ENCODE measurements at places on chromosomes 4 and X.

DNA sequence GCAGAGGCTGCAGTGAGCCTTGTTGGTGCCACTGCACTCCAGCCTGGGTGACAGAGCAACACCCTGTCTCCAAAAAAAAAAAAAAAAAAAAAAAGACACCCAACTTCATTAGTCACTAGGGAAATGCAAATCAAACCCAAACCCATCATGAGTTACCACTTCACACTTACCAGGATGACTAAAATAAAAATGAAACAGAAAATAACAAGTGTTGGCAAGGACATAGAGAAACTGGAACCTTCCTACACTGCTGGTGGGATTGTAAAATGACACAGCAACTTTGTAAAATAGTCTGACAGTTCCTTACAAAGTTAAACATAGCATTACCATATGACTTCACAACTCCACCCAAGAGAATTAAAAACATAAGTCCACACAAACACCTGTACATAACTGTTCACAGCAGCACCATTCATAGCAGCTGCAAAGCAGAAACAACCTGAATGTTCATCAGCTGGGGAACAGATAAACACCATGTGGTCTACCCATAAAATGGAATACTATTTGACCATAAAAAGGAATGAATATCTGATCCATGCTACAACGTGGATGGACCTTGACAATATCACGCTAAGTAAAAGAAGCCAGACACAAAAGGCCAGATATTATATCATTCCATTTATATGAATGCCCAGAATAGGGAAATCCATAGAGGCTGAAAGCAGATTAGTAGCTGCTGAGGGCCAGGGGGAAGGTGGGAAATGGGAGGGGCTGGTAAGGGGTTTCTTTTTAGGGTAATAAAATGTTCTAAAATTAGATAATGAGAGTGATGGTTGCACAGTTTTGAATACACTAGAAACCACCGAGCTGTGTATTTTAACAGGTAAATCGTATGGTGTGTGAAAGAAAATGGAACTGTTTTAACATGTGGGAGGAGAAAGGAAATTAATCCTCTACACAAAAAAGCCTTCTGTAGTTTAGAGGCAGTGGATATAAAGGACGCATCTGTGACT, 18.3 kb downstream of the CD99L2 start:
- DNase-seq: peak; percentile 10

- DNase-seq: no peak
Observed at GRCh38 chrX:102976793-102977495, 39.9 kb downstream of the RAB40AL start.

DNA sequence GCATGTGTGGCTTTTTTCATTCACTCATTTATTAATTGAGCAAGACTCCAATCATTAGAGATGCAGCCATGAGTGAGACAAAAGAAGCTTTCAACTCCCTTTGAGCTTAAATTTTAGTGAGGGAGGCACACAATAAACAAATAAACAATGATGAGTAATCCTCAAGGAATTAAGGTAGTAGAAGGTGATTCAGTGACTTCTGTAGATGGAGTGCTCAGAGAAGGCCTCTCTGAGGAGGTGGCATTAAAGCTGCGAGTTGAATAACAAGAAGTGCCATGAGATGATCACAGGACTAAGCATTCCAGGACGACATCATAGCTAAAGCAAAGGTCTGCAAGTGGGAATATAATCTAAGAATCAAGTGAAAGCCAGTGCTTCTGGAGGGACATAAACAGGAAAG, 77.6 kb downstream of the NWD2 start:
- no peak for DNase-seq

DNA sequence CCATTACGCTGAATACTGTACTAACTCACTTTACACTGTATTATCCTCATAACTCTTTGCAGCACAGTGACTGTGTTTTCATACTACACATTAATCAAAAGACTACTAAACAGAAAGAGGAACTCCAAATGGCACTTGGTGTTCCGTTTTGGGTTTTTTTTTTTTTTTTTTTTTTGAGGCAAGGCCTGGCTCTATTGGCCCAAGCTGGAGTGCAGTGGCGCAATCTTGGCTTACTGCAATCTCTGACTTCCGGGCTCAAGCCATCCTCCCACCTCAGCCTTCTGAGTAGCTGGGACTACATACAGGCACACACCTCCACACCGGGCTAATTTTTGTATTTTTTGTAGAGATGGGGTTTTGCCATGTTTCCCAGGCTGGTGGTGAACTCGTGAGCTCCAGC, 10.7 kb downstream of the KLHL8 start:
- DNase-seq: peak; percentile 95

DNA sequence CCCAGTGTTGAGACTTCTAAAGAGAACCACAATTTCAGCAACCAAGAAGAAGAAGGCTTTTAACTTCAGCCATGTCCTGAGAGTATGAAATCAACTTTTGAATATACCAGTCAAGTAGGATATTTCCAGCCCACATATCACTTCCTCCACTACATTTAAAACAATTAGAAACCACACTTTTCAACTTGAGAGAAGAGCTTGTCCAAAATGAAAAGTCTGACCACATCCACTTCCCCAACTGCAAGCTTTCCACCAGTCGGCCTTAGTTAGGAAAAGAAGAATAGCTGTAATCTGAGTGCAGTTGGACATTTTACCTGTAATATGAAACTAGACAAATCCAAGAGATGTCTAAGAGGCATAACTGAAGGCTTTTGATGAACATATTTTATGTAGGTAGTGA, 101.9 kb upstream of the SLC7A11 start:
- peak; percentile 44 for DNase-seq

GRCh38 chr4:39326468-39326977, 39.6 kb downstream of the RFC1 start:
- DNase-seq: no peak

DNA sequence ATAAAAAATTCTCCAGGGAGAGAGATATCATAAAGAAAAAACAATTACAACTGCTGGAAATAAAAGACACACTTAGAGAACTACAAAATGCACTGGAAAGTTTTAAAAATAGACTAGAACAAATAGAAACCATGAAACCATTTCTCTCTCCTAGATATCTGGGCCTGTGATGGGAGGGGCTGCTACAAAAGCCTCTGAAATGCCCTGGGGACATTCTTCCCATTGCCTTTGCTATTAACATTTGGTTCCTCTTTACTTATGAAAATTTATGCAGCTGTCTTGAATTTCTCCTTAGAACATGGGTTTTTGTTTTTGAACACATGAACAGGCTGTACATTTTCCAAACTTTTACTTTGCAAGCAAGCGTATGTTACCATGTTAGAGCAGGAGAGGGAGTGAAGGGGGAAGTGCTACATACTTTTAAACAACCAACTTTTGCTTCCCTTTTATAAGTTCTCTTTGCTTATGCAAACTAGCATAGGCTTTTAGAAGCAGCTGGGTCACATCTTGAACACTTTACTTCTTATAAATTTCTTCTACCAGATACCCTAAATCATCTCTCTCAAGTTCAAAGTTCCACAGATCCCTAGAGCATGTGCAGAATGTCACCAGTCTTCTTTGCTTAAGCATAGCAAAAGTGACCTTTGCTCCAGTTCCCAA, 47.9 kb upstream of the PACRGL start:
- DNase-seq: peak; percentile 49

DNA sequence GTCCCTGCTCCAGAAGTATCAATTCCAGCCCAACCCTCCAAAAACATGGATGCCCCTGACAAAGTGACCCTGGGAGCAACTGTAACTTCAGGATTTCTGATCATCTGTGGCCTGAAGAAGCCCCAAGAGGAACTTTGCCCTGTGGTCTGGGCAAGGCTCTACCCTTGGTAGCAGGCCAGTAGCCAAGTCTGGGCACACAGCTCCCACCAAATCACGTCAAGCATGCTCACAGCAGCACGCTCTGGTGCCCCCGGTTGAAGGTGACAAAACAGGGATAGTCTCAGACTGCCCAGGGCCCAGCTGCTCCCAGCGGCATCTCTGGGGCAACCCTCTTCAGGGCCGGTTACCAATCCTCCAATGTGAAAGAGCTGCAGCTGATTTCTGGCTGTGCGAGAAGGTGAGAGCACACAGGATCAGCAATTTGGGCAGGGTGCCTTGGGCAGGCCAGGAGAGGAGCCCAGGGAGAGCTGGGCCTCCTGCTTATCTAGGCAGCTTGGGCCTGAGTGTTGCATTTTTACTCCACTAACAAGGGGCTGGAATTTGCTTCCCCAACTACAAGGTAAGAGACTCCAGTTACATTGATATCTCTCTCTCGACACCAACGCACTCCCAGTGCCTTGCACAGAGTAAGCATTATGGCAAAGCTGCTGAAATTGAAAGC, 418.1 kb downstream of the BCOR start:
- no peak for DNase-seq

DNA sequence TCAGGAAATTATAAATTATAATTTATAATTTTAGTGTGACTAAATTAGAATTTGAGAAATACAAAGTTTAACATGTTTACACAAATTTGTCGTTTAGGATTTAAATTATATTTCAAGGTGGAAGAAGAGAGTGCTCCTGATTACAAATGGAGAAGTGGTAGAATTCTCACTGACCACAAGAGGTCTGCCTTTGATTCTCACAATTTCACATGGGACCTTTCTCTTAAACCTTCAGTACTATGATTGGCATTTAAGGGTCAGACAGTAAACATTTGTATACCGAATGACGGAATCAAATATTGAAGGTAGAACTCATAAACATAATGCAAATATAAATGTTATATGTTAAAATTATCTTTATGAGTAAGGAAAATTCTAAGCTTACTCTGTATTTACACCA, 171.7 kb downstream of the SLIT2 start:
- no peak for DNase-seq

GRCh38 chr4:48131736-48132135, 2.3 kb downstream of the TXK start:
- no peak for DNase-seq

- no peak for DNase-seq
Observed at GRCh38 chr4:81573840-81574239, 102.1 kb upstream of the RASGEF1B start.

GRCh38 chr4:102612824-102613366, 111.7 kb downstream of the NFKB1 start:
- DNase-seq: no peak

- DNase-seq: no peak
Observed at GRCh38 chr4:129747756-129748155, 651.8 kb downstream of the C4orf33 start.

DNA sequence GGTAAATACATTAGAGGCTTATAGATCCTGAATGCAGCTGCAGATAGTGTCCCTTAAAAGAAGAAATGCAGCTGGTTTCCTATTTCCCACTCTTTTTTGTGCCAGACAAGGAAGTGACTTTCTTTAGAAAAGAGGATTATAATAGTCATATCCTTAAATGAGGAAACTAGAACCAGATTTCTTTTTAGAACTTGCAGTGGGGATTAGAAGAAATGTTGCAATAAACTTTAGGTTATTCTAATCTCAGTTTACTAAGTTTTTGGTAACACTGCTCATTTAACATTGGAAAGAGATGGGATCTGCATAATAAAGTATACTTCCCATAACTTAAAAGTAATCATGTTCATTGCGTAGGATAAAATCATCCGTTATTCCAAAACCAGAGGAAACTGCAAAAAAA, 101.9 kb downstream of the SLIT2 start:
- DNase-seq: no peak

GRCh38 chr4:99149426-99150019, 5.4 kb upstream of the ADH4 start:
- no peak for DNase-seq

- peak; percentile 11 for DNase-seq
Observed at GRCh38 chr4:150140774-150141400, 62.6 kb downstream of the DCLK2 start.

GRCh38 chr4:45640281-45640680, 483.6 kb downstream of the GABRG1 start:
- DNase-seq: no peak

- no peak for DNase-seq
Observed at GRCh38 chr4:14368391-14368790, 633.9 kb upstream of the CPEB2 start.

DNA sequence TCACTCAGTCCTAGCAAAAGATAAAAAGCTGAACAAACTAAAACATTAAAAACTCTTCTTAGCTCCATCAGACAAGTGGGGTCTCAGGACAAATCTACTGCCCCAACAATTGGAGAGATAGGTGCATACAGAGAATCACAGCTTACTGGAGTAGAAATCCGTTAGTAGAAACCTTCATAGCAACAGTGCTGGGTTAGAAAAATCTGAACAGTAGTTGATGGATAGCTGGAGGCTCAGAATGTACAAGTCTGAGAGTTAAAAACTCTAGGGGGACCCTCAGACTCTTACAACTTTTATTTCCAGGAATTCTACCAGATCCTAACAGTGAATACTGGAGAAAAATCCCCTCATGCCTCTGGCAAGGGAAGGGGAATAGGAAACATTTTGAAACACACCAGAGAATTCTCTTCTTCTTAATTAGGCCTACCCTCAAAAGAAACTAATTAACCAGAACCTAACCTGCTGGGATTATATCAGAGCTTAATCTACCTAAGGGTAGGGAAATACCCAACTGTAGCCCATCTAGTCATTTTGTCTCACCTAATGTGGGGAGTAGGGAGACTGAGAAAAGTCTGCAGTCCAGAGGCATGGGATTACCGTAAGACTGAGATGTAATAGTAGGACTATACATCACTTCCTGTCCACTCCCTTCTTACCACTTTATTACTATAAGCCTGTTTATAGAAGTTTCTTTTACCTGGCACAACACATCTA, 165.0 kb upstream of the CTSO start:
- no peak for DNase-seq

DNA sequence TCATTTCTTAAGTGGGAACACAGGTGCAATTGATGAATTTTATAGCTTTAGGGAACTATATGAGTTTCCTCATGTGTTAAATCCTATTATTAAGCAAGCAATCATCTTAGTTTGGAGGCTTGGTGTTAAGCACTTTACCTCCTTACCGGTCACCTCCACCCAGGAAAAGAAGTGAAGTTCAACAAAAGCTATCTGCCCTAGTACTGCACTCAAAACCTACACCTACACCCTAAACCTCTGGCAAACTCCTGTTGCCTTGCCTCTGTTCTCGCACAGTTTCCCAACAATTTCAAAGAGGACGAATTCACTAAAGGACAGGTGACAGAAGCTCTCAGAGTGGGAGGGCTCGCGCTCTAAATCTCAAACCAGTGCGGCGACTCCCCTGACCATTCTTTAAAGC, 85.7 kb upstream of the TENT5D start:
- DNase-seq: no peak

GRCh38 chr4:2256781-2257191, 5.1 kb downstream of the MXD4 start:
- no peak for DNase-seq

DNA sequence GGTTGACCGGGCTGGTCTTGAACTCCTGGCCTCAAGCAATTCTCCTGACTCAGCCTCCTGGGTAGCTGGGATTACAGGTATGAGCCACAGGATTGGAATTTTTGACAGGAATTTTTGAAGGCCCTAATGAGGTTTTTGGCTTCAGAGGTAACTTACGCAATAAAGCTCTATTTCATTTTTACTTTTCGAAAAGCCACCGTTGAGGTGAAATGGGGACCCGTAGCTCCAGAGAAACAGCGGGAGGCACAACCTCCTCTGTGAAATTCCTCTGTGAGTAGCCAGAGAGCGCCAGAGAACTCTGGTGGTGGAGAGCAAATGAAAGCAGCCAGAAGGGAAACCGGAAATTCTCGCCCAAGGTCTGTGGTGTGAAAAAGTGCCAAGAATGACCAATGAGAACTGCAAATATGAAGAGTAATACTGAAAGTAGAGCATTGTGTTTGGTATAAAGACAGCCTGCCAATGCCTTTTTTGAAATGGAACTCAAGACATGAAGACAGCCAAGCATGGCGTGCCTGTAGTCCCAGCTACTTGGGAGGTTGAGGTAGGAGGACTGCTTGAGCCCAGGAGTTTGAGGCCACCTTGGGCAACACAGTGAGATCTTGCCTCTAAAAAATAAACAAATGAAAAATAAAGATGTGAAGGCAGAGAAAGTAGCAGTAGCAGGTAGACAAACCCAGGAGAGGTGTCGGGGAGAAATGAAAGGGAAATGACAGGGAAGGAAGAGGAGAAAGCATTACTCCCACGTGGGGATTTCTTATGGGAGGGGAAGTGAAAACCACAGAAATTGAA, 33.0 kb upstream of the TMEM131L start:
- peak; percentile 86 for DNase-seq

Data from inflammatory macrophage (primary cell).